Activated naive CD4-positive, alpha-beta T cell treated with anti-CD3 and anti-CD28 coated beads for 36 hours (primary cell): ENCODE measurements at places on chromosomes 12 and 14. TPM values are rescaled to one million over a fixed set of nuclear protein-coding genes. Genes with fewer than 3 reads are reported as not detected.

- no peak for DNase-seq
Observed at GRCh38 chr12:39872425-39872824, 233.5 kb downstream of the SLC2A13 start.

DNA sequence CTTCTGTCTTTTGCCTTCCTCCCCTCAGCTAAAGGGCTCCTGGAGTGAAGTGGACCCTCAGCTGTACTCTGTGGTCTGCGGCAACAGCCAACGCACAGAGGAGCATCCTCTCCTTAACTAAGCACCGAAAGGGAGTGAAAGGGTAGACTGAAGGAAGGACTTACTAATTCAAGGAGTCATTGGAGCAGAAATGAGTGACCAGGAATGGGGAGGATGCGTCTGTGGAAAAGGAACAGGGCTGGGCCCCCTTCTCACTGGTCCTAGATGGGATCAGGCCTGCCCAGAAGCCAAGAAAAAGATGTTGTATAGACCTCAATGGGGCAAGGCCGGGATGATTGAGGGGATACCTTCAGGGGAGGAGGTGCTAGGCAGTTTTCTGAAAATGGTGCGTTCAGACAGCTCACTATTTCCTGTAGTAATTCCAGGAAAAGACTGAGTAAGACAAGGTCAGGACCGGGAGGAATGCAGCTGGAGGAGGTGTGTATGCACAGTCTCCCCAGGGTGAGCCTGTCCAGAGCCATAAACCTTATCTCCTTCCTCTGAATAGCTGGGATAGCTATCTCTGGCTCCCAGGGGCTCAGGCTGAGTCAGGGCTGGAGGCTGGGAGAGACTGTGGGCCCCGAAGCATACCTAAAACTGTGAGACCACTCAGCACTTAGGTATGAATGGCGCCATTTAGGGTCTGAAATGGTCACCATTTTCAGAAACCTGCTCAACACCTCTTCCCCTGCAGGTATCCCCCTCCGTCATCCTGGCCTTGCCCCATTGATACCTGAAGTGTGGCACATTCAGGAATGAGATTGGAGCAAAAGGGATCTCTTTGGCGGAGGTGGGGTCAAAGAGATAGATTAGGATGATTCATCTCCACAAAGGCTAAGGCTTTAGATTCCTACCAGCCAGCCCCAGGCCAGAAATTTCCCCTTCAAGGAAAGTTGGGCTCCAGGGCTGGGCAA is 20.2 kb upstream of the KRT8 start:
- no peak for DNase-seq

- DNase-seq, result no peak
Observed at GRCh38 chr12:575129-575502, 88.1 kb downstream of the NINJ2 start.

GRCh38 chr14:65156568-65157366 is 54.5 kb upstream of the MAX start:
- DNase-seq, result no peak

DNA sequence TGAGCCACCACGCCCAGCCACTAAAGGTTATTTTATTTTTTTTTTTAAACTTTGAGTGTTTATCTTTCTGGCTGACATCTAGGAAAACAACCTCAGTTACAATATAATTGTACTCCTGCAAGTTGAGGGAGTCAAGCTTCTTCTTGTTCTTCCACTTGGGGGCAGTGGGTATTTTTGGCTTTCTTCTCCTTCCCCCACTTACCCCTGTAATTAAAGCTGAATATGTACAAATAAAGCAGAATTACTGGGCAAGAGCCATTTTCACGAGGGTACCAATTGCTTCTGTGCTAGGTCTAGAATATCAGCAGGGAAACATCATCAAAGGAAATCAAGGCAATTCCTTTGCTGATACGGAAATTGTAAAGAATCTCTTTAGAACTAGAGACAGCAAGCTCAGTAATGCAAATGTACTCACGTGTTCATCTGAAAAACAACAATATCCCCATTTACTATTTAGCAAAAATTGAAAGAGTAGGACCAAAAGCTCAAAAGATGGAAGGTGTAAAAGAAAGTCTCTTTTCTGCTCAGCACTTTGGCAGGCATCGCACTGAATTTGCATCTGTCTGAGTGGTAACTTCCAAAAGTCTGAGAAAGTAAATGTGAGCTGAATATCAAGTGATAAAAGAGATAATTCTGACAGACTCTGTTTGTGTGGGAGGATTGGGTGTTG is 72.8 kb downstream of the TAOK3 start:
- DNase-seq, result no peak

- no peak for DNase-seq
Observed at GRCh38 chr14:67773844-67774377, 42.5 kb downstream of the ZFYVE26 start.

DNA sequence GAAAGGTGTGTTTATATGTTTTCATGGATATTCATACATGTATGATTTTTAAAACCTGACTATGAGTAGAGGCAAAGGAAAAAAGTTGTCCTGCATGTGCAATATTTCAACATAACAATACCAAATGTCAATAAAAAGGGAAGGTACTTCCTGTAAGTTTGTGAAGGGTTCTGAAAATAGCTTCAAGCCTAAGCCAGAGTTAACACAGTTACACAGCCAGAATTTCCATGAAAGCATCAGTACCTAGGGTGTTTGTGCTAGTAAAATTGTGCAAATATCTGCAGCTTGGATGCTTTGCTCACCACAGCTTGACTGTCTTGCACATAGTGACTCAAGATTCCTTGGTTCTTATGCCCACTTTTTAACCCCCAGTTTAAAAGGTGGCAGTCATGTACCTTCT is 193.1 kb upstream of the FAR2 start:
- DNase-seq, result no peak

RNF212B gene
- not detected for total RNA-seq
